ENCODE measurements at places on chromosomes 2 and 18.

DNA sequence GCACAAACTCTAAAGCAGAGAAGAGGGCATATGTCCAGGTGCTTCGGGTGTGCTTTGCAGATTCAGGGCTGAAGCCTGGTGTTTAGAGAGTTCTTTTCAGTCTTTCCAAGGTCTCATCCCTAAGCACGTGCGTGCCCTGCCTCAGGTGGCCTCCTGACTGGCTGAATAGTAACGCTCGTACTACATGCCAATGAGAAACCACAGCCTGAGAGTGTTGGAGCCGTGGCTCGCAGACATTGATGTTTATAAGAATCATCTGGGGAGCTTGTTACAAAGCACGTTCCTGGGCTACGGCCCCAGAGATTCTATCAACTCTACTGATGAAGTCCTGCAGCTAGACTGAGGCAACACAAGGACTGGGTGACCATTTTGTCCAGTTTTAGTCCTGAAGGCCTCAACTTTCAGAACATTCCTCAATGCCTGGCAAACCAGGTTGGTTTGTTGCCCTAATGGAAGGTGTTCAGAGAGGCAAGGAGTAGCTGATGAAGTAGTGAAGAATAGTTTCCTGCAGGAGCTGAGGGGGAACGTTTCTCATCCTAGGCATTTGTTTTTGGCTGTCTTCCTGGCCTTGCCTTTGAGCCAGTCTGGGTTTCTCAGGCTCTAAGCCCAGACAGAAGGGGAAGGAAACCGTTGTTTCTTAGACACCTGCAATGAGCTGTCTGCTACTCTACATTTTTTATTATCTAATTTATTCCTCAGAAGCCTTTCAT lies 31.5 kb upstream of the HAAO start:
- no peak for DNase-seq

DNA sequence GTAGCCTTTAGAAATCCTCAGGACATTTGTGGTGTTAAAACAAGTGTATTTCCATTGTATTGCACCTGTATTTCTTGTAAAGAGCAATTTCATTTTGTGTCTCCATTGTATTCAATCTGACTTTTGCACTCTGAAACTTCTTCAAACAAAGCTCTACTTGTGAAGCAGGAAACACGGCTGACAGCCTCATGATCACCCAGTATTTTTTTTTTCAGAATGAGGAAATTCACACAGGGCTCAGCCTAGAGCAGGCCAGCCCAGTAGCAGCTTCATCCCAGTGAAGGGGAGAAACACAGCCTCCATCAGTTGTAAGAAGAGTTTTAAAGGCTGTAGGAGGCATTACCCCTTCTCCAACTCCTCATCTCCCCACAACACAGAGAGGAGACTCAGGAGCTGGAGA lies 175.9 kb upstream of the KLHL29 start:
- DNase-seq = no peak

DNA sequence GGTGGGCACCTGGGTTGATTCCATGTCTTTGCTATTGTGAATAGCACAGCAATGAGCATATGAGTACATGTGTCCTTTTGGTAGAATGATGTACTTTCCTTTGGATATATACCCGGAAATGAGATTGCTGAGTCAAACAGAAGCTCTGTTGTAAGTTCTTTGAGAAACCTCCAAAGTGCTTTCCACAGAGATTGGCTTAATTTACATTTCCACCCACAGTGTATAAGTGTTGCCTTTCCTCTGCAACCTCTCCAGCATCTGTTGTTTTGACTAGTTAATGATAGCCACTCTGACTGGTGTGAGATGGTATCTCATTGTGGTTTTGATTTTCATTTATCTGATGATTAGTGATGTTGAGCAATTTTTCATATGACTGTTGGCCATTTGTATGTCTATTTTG lies 194.8 kb downstream of the ZNF804A start:
- no peak for DNase-seq

- DNase-seq = no peak
Observed at GRCh38 chr2:151886241-151886640, 58.0 kb upstream of the ARL5A start.

DNA sequence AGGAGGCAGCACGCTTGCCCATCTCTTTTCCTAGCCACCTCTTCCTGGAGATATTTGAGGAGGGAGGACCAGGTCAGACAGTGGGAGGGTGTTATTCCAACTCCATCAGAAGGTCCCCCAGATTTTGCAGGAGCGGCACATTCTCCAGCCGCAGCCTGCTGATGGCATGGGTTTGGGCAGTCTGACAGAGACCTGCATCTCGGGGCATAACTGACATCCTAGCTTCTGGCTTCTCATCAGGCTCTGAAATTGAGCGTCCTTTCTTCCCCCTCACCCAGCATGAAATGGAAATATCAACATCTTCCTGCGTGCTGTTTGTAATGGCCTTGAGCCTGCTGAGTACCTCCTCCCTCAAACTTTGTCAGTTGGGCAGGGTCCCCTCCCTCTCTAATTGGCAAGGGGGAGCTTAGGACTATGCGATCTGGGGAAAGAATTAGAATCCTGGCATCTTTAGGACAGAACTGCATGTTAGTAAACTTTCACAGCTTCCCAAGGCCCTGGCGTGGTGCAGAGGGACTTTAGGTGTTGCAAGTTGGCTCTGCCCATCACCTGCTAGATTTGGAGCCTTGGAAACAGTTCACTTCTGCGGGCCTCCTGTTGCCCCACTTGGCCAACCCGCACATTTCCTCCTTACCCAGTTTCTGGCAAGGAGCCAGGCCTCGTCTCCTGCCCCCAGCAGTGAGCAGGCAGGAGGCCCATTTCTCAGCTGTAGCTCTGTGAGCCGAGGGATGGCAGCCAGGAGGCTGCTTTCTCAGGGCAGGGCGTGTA lies 2.2 kb downstream of the ITM2C start:
- DNase-seq = no peak

DNA sequence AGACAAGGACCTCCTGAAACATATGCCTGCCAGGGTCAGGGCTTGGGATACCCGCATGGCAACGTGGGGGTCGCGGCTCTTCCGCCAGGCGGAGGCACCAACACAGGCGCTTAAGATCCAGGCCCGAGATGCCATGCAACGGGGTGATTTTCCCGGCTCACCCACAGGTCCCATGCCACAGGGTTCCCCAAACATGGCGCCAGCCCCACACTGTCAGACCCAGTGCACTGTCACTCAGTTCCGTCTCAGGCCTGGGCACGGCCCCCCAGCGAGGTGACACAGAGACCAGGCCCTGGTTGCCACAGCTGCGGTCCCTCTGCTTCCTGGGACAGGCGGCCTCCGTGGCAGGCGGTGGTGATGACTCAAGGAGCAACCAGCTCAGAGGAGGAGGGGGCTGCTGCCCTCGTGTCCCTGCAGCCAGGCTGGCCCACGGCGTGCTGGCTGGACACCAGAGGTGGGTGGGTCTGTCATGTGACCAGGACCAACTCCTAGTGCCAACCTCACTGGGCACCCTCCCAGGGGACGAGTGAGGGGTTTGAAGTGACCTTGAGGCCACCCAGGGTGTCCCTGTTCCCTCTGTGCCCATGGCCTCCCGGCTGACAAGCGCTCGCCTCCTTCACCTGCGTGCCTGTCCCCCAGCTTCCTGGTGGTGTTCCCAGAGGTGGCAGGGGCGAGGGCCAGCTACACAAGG lies 4.9 kb downstream of the PDCD1 start:
- no peak for DNase-seq

DNA sequence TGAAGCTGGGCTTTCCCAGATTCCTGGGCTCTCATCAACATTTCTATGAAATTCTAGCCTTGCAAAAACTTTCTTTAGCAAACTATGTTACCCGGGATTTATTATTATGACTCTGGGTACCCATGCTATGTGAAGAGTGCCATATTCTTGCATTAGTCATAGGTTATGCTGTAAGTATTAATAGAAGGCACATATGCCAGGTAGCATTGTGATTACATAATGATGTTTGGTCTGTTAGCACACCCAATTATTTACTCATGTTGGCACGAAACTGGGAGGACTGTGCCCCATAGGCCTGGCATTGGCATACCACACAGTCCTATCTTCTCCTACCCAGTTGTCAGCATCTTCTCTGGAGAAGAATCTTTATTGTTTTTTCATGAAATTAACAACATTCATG lies 171.0 kb downstream of the SLC4A3 start:
- DNase-seq = no peak

- DNase-seq = no peak
Observed at GRCh38 chr2:64670047-64670446, 16.3 kb upstream of the SERTAD2 start.

DNA sequence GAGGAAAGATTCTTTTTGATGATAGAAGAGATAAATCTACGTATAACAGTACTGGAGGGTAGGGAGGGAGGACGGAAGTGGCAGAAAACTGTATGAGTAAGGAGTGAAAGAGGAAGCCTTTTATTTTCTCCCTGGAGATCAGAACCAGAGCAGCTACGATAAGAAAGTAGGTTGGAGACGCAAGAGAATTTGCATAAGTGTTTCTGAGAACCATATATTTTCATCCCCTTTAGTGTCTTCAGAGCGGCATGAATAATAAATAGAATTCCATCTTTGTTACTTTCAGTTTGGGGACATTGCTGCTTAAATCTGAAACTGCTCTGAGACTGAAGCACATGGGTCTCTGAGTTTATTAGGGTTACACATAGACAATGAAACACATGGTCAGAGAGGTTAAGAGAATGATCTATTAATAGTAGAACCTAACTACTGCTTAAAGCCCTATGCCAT lies 230.2 kb upstream of the TNP1 start:
- no peak for DNase-seq

DNA sequence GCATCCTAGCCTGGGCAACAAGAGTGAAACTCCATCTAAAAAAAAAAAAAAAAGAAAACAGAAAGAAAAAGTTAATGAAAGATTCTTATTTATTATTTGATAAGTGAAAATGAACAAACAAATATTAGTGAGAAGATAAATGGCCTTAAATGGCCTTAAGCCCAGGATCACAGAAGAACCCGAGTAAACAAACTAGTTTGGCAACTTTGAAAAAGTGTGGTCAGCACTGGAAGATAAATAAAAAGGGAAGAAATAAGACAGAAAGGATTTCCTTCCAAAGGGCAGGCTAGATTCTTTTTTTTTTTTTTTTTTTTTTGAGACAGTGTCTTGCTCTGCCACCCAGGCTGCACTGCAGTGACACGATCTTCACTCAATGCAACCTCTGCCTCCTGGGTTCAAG lies 692.4 kb downstream of the CPS1 start:
- no peak for DNase-seq

DNA sequence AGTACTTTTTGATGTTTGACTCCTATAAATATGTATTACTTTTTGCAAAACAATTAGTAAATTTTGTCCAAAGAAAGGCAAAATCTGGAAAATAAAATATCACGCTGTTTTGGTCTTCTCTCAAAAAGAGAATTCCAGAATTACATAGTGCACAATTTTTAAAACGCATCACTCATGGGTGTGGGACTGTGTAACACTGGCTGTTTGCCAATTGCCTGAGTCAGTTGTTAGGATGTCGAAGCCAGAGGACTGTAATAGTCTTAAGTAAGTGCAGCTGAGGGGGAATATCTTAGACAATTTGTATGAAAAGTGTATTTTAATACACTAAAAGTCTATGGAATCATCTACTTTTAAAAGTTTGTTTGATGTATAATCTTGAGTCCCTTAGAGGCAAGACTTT lies 24.1 kb upstream of the EPHA4 start:
- no peak for DNase-seq

- no peak for DNase-seq
Observed at GRCh38 chr2:33370636-33371265, 105.7 kb upstream of the RASGRP3 start.

DNA sequence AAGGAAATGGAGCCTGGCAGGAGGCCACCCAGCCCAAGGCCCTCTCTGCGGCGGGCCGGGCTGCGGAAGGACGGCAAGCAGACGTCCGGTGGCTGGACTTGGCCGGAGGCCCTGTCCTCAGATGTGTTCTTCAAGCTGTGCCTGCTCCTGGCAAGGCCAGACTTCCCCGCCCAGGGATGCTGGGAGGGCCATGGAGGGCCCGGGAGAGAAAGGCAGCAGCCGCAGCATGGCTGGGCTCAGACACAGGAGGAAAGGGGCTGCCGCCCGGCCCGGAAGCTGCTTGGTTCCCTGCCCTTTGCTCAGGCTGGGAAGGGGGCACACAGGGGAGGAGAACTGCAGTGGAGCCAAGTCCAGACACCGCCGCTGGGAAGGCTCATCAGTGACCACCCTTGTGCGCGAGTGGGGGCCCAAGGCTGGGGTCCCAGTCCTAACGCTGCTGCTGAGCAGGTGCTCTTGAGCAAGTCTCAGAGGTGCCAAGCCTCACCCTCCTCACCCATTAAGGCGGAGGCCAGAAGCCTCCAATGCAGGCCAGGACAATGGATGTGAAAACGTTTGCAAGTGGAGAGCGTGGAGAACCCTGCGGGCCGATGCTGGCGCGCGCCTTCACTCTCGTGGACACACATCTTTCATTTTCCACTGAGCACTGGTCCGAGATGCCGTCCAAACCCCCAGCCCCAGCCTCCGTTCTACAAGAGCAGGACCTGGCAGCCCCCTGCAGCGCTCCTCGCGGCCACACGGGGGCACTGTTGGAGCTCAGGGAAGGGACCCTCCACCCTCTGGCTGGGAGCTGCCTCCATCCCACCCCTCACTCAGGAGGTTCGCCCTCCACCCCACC lies 7.9 kb downstream of the CROCC2 start:
- DNase-seq = peak; percentile 23

GRCh38 chr2:181371782-181372645 lies 85.2 kb upstream of the ITGA4 start:
- DNase-seq = no peak

- DNase-seq = no peak
Observed at GRCh38 chr18:59560556-59560955, 136.7 kb downstream of the CCBE1 start.

GRCh38 chr2:217151509-217152206 lies 291.8 kb upstream of the TNP1 start:
- no peak for DNase-seq

DNA sequence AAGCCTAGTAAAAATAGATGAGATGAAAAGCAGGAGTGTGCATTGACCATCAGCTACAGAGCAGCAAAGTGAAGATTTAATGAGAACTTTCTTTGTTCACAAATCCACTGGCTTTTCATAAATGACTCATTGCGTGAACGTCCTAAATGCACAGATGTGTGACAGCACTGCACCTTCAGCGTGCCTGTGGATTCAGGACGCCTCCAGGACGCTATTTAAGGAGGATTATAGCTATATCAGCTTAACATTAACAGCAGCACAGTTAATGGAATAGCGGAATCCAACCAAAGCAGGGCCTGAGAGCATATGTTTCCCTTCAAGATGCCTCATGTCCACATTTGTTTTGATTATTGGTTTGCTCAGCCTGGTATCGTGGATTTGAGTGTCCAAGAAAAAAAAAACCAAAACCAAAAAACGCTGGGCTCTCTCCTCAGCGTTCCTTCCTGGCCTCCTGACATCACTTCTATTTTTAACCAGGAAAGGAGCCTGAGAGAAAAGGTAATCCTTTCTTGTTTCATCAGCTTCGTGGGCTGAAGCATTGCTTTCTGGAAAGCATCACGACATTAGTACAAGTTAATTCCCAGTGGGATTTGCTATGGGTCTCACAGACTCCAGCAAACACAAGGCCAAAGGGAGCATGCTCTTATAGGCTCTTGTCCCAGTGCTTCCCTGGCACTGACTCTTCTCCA lies 447.0 kb upstream of the SMIM21 start:
- no peak for DNase-seq
